ENCODE measurements at places on chromosomes 12 and 14.
A peak's percentile ranks its signal among the peaks of the same experiment; 100 is the strongest.

DNA sequence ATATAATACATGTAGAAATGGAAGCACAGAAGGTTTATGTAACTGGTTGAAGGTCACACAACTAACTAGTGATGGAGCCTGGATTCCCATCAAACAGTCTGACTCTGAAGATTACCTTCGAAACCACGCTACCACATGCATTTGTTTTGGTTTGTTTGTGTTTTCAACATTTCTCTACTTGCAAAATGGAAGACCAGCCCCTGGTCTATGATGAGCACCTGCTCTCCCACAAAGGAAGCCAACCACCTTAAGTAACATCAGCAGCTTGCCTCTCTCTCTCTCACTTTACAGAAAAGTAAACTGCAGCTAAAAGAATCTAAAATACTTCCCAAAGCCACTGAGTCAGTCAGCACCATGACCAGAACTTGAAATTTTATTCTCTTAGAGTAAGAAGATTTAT, 186.9 kb upstream of the TMPO start:
- DNase-seq: no peak

DNA sequence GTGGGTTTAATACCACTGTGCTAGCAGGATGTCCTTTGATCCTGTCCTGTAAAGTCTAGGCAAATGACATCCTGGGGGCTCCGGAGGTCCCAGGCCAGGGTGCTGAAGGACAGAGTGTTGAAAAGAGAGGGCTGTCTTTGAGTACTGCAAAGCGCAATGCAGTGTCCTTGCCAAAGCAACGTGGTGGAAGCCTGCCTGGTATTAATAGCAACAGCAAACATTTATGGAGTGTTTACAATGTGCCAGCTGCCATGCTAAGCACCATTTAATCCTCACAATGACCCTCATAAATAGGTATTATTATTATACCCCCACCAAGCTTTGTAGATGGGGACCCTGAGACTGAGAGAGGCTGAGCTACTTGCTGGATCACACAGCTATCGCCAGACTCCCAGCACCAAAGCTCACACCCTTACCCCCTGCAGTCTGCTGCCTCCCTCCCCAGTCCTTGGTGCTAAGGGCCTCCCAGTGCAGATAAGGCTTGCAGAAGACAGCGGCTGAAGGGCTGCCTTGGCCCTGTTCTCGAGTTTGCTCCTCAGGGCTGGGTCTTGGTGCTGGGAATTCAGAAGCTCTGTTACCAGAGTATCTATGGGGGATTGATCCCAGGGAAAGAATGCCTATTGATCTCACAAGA, 427.7 kb downstream of the FUT8 start:
- no peak for DNase-seq

DNA sequence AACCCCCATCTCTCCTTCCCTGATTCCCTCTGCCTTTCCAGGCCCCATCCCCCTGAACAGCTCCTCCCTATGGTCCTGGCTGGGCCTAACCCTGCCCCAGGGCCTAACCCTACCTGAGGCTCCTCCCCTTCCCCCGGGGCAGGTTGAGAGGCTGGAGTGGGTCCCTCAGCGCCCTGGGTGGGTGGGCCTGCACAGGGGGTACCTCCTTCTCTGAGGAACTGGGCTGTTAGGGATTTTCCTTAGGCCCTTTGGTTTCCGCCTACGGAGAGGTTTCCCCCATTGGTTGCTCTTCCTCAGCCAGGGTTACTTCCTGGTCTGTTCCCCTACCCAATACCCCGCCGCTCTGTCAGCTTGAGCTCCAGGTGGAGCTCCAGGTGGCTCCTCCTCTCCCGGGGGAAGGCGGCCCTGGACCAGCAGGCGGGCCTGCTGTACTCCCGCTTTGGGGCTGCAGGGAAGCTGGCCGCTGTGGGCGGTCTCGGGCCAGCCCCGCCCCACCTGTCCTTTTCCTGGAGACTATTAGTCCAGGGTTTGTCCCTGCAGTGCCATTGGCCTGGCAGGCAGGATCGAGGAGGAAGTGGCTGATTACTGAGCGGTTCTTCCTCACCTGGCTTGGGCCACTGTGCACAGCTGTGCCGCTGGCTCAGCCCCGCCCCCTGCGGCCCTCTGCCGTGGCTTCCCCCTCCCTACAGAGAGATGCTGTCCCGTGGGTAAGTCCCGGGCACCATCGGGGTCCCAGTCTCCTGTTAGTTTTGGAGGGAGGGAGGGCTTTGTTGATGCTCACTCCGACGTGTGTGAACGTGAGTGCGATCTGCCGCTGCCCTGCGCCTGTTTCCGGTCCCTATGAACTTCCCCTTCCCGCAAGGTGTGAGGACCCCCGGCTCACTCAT, 2.5 kb downstream of the C12orf57 start:
- DNase-seq: peak; percentile 77

- peak; percentile 91 for DNase-seq
Observed at GRCh38 chr12:6827437-6827911, 733 bp upstream of the P3H3 start.

DNA sequence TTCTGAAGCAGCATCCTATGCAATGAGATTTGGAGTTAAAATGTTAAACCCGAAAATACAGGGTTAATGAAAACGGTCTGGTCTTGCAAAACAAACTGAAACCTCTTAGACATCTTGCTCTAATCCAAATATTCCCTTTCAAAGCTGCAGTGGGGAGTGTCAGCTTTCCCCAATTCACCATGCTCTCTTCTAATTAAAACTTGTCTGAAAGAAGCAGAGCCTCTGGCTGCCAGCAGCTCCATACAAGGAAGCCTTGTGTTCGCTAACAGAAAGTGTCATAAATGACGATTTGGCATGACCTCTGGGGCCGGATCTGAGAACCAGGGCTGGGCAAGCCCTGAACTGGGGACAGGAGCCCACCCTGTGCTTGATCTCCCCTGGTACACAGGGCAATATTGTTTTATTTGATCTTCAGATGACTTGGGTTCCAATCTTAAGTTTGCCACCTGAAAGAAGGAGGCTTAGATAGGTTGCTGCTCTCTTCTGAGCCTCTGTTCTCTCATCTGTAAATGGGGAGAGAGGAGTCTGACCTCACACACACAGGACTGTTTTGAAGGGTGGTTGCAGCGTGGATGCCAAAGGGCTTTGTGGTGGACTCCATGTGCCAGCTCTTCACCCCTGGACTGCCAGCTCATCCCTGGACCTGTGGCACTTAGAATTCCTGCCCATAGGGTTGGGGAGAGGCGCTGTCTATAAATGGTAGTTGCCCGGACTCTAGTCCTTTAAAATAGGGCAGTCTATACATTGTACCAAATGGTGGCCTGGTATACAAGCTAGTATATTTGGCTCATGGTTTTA, 7.8 kb downstream of the KMT5A start:
- DNase-seq: no peak

- peak; percentile 91 for DNase-seq
Observed at GRCh38 chr12:106271575-106272505, 24.0 kb upstream of the CKAP4 start.

DNA sequence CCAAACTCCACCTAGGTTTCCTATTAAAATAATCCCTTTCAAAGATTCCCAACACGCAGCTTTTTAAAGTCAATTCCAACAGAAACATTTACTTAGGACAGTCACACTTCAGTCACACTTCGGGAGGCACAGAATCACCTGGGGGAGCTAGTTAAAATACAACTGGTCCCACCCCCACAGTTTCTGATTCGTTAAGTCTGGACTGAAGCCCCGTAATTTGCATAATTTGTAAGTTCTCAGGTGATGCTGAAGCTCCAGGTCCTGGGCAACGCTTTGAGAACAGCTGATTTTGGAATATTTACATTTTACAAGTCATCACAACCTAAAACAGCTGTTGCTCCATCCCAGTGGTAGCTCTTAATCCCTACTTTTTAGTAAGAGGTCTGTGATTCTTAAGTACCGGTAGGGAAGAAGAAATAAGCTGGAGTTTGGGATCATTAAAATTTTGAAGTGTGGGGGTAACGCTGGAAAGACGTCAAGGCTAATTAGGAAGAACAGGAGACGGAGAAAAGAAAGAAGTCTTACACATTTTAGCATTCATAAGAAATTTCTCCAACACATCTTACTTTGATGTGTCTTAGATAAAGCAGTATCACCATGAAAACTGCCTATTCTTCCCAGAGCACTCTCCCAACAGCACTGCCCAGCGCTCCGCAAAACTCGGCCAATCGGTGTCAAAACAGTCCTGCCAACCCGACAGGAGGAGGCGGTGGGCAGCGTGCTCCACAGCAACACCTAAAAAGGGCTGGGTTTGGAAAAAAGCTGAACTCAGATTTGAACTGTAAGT, 1.1 kb downstream of the IPO8 start:
- DNase-seq: peak; percentile 72

GRCh38 chr12:40123496-40123895, 17.6 kb upstream of the SLC2A13 start:
- no peak for DNase-seq

GRCh38 chr14:74218462-74218861, 20.8 kb upstream of the VSX2 start:
- no peak for DNase-seq

GRCh38 chr12:58889557-58889956, 30.7 kb downstream of the LRIG3 start:
- no peak for DNase-seq

GRCh38 chr12:130288691-130289090, 49.0 kb upstream of the PIWIL1 start:
- no peak for DNase-seq

DNA sequence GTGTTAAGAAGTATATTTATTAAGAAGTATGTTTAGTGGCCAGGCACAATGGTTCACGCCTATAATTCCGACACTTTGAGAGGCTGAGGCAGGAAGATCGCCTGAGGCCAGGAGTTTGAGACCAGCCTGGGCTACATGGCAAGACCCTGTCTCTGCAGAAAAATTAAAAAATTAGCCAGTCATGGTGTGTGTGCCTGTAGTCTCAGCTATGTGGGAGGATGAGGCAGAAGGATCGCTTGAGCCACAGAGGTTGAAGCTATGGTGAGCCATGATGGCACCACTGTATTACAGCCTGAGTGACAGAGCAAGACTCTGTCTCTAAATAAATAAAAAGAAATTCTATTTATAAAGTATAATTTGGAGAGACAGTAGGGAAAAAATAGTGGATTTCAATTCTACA, 20.3 kb downstream of the R3HDM2 start:
- no peak for DNase-seq

- no peak for DNase-seq
Observed at GRCh38 chr12:124790650-124791400, 72.8 kb downstream of the SCARB1 start.

- DNase-seq: no peak
Observed at GRCh38 chr14:45247427-45247826, 5.6 kb downstream of the MIS18BP1 start.

DNA sequence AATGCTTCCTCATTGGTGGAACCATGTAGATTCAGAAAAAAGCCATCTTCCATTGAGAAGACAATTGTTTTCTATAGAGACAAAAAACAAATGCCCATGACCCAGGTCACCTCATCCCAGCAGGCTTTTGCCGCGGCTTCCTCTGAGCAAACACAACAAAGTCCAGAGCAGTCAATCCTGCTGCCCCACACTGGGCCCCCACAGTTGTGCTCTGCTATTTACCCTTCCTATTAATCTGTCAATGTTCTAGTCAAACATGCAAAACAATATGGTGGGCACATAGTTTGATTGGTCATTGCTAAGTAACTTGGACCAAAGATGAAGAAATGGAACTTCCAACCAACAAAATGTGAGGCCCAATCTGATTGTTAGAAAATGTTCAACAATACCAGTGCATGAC, 20.7 kb downstream of the C12orf42 start:
- no peak for DNase-seq

- DNase-seq: no peak
Observed at GRCh38 chr12:63170321-63170720, 19.3 kb upstream of the AVPR1A start.

DNA sequence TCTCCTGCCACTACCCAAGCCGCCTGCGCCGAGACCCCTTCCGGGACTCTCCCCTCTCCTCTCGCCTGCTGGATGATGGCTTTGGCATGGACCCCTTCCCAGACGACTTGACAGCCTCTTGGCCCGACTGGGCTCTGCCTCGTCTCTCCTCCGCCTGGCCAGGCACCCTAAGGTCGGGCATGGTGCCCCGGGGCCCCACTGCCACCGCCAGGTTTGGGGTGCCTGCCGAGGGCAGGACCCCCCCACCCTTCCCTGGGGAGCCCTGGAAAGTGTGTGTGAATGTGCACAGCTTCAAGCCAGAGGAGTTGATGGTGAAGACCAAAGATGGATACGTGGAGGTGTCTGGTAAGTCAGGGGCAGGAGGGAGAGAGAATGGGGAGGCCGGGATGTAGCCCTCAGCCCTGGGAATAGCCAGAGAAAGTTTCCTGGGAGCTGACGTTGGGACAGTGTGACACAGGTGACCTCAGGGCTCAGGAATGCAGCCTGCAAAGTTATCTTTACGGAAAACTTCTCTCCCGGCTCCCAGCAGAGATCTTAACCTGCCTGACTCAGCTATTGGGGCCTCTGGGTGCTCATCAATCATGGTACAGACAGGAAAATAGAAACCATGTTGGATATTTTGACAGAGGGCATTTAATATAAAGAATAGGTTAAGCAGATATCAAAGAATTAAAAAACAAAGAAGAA, 747 bp downstream of the HSPB8 start:
- no peak for DNase-seq

DNA sequence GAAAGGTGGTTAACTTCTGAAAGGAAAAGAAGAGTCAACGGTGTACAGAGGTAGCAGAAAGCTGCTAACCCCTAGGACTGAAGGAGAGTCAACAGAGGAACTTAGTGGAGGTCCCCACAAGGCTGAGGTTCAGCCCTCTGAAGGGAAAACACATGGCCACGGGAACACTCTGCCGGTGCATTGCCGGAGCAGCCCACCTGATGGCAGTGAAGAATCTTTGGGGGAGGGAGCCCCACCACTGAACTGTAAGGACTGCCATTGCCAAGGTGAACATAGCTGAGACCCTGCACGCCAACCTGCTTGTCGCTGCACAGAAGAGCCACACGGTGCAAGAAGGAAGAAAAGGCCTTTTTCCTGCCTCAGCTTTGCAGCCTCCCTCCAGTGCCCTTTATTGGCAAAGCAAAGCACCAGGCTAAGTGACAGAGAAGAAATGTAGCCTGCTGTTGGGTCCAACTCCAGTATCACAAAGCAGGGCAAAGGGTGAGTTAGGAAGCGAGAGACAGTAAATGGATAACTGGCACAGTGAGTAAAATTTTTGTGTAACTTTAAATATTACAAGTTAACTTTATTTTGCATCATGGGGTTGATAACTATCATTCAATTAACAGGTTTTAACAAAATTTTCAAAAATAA, 76.9 kb downstream of the LIN52 start:
- DNase-seq: no peak

- no peak for DNase-seq
Observed at GRCh38 chr14:99727096-99727870, 43.2 kb downstream of the CYP46A1 start.

DNA sequence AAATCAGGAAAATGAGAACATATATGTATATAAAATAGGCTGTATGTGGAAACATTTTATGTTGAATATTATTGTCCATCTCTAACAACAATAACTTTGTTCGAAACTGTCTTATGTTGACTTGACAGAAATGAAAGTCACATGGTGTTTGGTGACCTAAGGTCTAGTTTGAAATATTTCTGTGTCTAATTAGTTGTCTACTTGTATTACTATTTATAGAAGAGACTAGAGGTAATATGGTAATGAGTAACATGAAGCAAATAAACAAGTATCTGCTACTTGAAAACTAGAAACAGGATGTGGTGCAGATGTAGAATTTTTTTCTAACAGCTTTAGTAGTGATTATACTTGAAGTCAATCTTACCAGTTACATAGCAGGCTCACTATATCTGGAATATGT, 3.9 kb downstream of the GPHN start:
- no peak for DNase-seq

Measured in HAP-1 (cell line).